ENCODE measurements at places on chromosomes 3 and 15.
A peak's percentile ranks its signal among the peaks of the same experiment; 100 is the strongest.

DNA sequence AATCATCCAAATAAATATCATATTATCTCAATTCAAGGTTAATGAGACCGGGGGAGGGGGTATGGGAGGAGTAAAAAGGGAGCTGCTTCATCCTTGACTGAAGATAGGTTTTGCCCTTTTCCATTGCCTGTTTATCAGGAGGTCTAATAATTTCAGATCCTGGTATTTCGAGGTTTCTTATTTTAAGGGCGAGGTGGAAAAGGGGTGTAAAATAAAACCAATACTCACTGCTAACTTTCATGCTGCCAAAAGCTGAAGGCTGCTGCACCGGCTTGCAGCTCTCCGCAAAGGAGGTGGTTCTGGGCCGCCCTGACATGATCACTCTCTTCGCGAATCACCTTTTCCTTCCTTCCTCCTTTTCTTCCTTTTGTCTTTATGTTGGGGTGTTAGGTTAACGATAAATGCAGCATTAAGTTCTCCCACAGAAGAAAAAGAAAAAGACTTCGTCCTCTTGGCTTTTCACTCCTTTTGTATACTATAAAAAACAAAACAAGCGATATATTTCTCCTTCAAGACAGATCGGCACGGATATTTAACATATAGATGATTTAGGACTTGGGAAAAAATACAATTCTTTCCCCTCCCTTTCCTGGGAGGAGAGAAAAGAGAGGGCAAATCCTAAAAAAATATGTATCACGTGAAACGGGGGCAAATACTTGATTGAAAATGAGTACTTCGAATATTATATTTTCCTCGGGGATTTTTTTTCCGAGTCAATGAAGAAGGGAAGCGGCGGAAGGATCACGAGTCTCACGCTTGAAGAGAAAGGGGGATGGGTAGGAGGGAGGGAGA is 932 bp downstream of the GSK3B start:
- DNase-seq = no peak

GRCh38 chr3:193884027-193884426 is 251.9 kb upstream of the HES1 start:
- DNase-seq = no peak

DNA sequence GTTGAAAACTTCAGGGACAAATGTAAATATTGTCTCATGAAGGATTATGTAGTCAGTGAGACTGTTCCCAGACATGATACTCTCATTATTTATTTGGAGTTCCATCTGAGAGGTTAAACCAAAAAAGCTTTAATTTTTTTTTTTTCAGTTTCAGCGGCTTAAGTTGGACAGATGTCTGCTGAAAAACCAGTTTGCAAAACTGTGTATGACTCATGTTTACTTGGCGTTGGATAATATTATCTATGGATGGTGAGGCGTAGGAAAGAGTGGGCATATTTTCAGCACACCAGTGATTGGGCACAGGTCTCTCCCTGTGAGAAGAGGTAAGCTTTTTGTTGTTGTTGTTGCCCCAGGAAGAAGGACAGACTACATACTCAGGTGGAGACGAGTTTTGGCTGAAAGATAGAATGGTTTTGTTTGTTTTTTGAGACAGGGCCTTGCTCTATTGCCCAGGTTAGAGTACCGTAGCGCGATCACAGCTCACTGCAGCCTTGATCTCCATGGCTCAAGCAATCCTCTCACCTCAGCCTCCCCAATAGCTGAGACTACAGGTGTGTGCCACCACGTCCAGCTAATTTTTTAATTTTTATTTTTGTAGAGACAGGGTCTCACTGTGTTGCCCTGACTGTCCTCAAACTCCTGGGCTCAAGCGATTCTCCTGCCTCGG is 16.4 kb upstream of the ANXA2 start:
- DNase-seq = no peak

DNA sequence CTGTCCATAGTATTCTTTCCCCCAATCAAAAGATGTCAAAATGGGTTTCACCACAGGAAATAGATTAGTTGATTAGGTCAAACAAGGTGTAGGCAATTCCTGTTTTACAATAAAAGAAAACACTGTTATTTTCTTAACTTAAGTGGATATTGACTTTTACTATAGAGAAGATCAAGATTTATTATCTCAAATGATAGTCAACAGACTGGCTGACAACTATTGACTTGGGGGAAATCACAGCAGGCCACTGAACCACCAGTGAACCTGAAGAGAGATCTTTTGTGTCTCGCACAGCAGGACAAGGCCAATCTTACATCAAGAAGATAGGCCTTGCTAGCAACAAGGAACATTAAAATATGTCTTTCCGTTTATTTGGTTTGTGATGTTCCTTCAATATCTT is 1187.6 kb downstream of the SI start:
- no peak for DNase-seq

DNA sequence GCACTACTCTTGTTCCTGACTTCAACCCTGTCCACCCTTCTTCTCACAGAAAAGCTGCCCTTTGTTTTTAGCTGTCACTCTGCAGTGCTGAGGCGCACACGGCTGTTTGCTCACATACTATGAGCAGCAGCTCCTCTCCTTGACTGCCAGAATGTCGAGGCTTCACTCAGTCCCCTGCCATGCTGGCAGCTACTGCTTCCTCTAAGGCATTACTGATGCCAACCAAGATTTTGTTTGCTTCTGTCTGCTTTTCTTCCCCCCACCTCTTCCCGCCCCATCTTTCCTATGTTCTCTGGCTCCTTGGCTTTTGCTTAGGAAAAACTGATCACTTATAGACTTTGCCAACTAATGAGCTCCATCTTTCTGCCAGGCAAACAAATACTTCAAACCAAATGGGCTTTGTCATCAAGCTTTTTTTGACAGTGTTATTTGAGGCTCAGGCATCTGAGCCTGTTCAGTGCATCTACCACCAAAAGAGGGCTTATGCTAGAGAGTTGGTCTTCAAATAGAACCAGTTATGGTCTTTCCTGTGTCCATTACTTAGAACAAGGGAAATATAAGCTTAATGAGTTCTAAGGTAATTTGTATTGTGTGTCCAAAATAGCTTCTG is 81.0 kb downstream of the FBXL2 start:
- no peak for DNase-seq

DNA sequence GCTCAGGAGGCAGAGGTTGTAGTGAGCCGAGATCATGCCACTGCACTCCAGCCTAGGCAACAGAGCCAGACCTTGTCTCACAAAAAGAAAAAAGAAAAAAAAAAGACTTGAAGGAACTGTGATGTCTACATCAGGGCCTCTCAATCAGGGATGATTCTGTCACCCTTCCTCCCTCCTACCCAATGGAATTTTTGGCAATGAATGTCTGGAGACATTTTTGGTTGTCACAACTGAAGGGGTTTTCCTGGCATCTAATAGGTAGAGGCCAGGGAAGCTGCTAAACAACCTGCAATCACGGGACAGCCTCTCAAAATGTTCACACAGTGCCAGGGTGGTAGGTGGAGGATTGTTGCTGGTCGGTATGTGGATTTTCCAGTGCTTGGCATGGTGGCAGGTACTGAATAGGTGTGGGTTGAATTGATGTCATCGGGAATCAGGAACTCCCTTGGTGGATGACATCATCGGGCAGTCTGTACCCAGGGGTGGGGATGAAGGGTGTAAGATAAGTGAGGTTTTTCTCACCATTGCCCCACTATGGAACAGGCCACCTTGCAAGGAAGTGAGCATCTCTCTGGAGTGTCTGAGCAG is 71.3 kb downstream of the MESD start:
- no peak for DNase-seq

DNA sequence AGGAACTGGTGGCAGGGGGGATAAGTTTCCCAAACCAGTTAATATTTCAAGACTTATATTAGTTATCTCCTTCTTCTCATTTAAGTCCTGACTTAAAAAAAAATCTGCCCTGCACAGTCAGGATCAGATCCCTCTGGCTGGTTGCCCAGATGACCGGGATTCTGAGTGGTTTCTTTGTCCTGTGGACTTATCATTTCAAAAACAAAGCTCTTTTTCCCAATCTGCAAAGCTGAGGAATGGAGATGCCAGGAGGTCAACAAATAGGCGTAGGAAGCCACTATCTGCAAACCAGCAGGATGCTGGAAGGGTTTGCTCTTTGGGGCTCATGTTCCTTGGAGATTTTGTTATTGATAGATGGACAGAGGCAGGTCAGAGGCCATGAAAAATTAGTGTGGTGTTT is 5.8 kb downstream of the C3orf20 start:
- DNase-seq = no peak

GRCh38 chr15:82177291-82178010 is 85.1 kb downstream of the EFL1 start:
- no peak for DNase-seq

- DNase-seq = no peak
Observed at GRCh38 chr3:192825657-192826200, 91.9 kb downstream of the MB21D2 start.

- DNase-seq = no peak
Observed at GRCh38 chr15:100757661-100758060, 122.0 kb upstream of the ALDH1A3 start.

GRCh38 chr15:39553947-39554693 is 26.8 kb upstream of the THBS1 start:
- no peak for DNase-seq

- no peak for DNase-seq
Observed at GRCh38 chr15:77622934-77623754, 9.6 kb downstream of the LINGO1 start.

DNA sequence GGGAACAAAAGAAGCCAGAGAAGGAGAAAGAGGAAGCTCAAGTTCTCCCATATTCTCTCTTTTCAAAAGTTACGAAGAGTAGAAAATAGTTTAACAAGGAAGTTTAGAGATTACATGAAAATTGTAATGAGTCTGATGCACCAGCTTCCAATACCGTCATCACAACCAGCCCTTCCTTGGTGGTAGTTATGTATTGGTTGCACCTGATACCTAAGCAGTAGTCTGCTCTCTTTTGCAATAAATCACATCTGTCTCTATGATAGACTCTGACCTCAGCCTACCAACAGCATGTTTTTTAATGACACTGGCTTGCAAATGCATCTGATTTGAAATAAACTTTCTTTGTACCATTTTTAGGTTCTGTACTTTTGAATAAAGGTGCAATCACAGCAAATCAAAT is 575.8 kb downstream of the FHIT start:
- no peak for DNase-seq

DNA sequence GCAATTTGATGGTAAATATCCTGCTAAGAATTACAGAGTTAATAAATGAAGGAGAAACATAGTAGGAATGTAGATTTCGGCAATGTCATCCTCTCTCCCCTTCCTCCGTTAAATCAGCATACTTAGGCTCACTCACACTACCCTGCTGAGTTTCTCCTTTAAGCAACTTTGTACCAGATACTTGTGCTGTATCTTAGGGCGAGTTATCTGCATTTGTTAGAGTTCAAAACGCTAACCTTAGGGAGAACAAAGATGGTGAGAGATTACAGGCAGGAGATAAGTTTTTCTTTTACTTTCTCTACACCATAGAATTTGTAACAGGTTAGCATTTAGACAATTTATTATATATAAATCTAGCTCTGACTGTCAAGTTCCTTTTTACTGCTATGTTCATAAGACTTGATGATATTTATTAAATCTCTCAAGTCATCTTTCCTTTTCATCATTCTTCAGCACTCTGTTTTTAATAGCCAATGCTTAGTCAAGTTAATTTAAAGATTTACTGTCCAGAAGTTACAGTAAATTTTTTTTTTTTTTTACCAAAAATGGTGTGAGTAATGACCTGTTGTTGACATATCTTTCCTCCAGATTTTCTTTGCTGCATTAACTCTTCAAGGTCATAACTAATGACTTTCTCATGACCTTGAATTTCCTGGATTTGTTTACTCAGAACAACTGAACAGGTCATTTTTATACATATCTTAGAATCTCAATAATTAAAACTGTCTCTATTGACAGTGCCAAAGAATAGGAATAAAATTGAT is 22.2 kb downstream of the SUCNR1 start:
- no peak for DNase-seq

DNA sequence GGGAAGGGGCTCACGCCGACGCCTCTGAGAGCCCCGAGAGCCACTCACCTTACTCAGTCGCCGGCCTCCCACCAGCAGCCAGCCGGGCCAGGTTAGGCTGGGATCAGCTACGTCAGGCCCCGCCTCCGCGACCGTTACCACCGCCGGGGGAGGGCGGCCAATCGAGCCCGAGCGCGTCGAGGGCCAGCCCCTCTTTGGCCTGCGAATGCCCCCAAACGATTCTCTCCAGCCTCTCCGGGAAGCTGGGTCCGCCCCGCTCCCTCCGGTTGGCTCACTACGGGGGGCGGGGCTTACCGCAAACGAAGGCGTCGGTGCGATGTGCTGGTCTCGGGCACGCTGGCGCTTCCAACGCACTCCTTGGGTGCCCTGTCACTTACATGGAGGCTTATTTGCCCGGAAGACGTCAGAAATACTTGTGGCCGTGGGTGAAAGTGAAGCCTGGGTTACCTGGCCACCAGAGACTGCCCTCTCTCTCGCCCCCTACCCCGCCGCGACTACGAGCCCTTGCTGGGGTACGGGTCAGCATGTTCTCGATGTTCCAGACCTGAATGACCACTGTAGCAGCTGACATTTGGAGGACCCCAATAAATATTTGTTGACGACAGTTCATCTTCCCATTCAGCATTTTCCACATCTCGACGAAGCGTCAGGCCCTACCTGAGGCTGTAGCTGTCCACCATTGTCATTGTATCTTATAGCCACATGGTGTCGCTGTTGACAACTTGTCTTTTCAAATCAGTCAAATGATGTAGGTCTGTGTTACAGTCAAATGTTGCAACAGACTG is at the start of gene CEP70:
Gene CEP70, minus strand, starts transcription at position 111 of the 785 bp plus-strand sequence. CDS start 21,333 bp downstream, outside the sequence.
- DNase-seq = peak; percentile 95

GRCh38 chr3:160557571-160557970 is 7.8 kb downstream of the KPNA4 start:
- no peak for DNase-seq

- DNase-seq = no peak
Observed at GRCh38 chr15:30675126-30675525, 49.2 kb downstream of the ARHGAP11B start.

DNA sequence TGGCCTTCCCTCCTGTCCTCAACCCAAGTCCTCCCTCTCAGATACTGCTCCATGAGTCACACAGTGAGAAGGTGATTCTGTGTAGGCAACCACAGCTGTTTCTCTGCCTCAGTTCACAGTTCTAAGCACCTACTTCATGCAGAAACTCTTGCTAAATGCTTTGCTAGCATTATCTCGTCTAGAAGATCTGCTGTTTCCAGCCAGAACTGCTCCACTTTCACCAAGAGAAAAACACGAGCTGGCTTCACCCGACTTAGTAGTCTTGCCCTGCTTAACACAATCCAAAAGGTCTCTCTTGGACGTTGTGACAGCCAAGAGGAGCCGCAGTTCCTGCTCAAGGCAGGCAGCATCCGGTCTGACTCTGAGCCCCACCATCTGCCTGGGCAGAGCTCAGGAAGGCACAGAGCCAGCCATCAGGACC is 272.1 kb downstream of the UACA start:
- no peak for DNase-seq

DNA sequence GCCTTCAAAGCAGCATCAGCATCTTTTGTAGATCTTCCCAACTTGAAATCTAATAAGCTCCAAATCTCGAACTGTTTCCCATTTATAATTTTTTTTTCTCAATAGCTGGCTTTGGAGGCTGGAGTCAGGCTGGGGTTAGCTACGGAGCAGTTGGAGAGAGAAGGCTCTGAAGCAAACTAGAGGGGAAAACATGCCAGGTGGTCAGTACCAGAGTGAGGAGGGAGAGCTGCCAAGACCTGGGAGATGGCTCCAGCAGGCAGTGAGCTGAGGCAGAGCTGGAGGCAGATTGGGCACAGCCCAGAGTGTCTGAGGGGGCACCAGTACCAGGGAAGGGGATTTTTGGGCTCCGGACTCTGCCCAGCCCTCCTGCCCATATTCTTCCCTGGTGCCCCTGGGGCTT is 311.2 kb downstream of the RPLP1 start:
- no peak for DNase-seq

GRCh38 chr3:139930211-139930610 is 4.8 kb upstream of the CLSTN2 start:
- DNase-seq = no peak

- DNase-seq = no peak
Observed at GRCh38 chr15:92528736-92529135, 126.8 kb downstream of the FAM174B start.
